NCI-H1092 treated with DMSO at 0.1 percent for 48 hours (cell line): ENCODE measurements at places on chromosomes 12 and 14.
A peak's percentile ranks its signal among the peaks of the same experiment; 100 is the strongest.

GRCh38 chr12:46830731-46831334 is 5.0 kb upstream of the SLC38A4 start:
- no peak for DNase-seq

DNA sequence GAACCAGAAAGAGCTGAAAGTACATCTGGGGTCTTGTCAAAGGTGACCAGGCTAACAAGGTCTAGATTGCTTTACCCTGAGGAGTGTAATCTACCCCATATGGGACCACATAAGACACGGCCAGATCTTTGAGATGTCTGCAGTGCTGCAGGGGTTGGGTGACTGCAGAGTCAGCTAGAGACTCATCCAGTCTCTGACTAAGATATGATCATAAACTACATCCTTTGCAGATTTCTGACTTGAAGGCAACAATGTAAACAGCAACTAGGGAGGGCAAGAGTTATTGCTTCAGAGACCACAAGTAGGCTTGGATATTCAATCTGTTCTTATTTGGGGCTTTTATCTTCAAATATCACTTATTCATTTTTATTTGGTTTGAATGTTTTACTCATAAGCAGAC is 1080.5 kb upstream of the FOXG1 start:
- no peak for DNase-seq

GRCh38 chr14:81311778-81312177 is 88.3 kb downstream of the STON2 start:
- no peak for DNase-seq

DNA sequence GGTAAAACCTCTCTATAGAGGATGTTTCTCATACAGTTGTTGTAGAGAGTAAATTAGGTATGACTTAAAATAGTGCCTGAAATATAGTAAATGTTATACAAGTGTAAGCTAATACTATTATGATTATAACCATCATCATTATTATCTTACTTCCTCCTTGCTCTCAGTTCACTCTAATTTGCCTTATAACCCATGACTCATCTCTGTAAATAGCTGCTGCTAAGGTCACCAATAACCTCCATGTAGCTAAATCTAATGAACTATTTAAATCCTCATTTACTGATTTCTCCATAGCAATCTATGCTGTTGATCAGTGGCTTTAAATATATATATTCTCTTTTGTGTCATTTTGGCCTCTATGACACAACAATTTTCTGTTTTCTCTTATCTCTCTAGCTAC is 109.6 kb downstream of the RMST start:
- no peak for DNase-seq

GRCh38 chr12:65628061-65628460 is 196.2 kb upstream of the HMGA2 start:
- DNase-seq = no peak

DNA sequence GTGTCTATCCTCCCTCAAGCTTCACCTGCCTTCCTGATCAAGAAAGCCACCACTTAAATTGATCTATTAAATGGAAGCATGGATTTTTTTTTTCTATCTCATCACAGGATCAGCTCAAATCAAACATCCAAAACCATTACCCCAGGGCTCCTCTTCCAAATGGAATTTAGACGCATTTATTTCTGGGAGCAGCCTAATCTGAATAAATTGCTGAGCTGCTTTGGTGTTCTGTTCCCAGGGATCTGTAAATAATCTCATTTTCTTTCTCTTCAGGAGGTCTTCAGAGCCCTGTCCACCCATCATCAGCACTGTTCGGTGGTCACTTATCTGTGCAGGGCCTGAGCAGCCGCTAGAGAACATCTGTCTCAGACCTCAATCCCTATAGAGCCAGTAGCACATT is 695.4 kb upstream of the TMEM132C start:
- no peak for DNase-seq

DNA sequence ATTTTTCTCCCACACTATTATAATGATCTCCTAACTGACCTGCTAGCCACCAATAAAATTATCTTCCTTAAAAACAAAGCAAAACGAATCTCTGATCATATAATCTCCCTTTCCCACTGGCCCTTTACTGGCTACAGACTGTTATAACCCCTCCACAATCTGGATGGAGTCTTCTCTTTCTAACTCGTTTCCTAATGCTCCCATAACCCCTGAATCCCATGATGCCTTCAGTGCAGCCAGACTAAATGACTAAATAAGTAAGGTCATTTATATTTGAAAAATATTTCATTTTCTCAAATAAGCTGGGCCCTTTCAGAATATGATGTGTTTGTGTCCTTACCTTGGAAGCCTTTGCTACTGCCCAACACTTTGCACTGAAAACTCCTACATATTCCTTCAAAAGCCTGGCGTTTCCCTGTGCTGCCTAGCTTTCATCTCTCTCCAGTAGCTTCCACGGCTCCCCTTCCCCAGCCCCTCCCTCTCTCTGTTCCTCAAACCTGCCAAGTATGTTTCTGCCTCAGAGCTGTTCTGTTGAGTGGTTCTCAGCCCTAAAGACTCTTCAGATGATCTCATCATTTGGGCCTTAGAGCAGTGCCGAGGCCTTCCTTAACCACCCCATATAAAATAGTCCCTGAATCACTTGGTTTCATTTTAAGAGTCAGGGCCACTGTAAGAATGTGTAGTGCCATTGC is 91.7 kb downstream of the MYRFL start:
- no peak for DNase-seq

- no peak for DNase-seq
These were observed 155.8 kb downstream of the NELL2 start for GRCh38 chr12:44720265-44720664.

DNA sequence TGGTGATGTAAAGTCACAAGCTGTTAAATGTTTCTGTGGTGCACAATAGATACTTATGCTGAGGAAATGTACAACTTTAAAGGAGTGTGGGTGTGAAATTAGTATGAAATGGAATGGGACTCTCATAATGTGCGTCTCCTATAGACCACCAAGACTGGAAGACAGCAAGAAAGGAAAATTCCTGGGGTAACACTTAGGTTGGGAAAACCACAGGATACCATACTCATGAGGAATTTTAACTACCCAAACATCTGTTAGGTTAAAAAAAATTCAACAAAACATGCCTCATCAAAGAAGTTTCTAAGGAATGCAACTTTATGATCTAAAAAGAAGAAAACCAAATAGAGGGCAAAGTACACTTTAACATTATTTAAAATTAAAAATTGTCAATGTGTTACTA is 113.7 kb upstream of the MYF6 start:
- DNase-seq = no peak

DNA sequence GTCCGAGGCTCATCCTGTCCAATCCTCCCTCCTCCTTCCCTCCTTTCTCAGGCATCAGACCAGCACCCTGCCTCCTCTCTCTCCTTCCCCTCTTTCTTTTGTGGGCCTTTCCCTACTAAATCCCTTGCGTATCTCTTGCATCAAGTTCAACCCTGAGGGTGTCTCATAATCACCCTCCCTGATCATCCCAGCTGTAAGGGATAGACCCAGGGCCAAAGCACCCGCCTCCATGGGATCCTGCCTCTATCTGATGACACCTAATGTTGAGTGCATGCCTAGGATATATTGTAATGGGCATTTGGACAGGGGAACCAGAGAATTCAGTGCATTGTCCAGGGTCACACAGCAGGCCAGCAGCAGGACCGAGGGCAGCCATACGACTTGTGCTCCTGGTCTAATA is 84.9 kb downstream of the PHETA1 start:
- DNase-seq = no peak

GRCh38 chr12:41162461-41162860 is 25.7 kb upstream of the PDZRN4 start:
- DNase-seq = no peak

GRCh38 chr12:112796067-112796466 is 4.5 kb downstream of the RPH3A start:
- DNase-seq = no peak

- DNase-seq = no peak
These were observed 179.6 kb downstream of the TMTC2 start for GRCh38 chr12:82866227-82866775.

DNA sequence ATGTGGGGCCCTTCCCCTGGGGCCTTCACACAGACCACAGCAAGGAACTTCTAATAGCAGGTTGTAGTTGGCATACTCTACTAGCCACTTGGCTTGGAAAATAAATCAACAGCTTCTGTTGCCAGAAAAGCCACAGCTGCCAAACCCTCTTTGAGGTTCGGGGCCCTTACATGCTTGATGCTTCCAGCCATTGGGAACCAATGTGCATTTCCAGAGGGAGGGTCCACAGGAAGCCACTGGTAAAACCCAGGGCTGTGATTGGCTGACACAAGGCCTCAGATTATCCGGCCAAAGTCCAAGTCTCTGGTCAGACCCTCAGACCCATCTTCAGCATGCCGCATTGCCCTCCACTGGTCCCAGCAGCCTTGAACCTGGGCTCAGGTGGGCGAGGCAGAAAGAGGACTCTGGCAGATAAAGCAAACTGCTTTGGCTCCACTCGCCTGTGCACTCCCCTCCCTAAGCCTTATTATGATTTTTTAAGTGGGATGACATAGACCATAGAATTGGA is 214.4 kb downstream of the BCL11B start:
- no peak for DNase-seq

- no peak for DNase-seq
These were observed 1.4 kb downstream of the ACAD10 start for GRCh38 chr12:111687255-111687654.

DNA sequence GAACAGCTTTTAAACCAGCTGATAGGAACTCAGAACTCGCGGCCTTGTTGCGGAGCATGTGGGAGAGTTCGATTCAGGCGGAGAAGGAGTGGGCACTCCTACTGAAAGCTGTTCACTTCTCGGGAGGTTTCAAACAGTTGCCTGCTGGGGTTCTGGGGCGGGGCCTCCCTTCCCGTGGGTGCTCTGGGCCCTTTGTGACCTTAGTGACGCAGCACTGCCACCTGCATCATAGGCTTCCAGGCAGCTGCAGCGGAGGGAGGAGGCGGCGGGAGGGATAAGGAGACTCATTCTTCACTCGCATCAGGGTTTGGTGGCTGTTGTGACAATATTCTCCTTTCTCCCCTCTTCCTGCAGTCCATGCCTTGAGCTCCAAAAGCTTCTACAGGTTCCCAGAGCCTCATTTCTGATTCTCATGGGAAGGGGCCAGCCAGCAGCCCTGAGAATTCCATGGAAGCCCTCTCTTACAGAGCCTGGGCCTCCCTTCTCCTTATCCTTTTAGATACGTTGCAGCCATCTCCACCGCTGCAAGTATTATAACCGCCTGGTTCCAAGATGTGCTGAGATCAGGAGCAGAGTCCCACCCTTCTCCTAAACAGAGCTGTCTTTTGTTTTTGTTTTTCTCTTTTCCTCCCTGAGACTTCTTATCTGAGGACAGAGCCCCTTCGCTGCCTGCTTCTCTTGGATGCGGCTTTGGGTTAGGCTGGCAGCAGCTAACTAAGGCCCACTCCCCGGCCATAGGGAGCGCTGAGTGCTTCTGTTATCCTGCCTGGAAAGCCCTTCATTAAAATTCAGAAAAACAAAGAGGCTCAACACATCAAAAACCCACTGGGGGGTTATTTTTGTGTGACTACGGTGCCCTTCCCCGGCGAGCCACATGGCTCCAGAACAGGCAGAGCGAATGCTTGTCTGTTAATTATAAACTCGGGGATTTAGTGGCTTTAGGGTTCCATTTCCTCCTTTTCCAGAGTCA is 67.6 kb upstream of the GPATCH2L start:
- DNase-seq = no peak

GRCh38 chr12:28872654-28873268 is 276.3 kb upstream of the FAR2 start:
- DNase-seq = peak; percentile 15

- DNase-seq = no peak
These were observed 234.9 kb downstream of the FLRT2 start for GRCh38 chr14:85764822-85765221.

- no peak for DNase-seq
These were observed 95.6 kb upstream of the SLC38A2 start for GRCh38 chr12:46468160-46468559.

GRCh38 chr12:124613151-124613585 is 45.8 kb upstream of the NCOR2 start:
- no peak for DNase-seq

- DNase-seq = no peak
These were observed 305.9 kb downstream of the NUAK1 start for GRCh38 chr12:105832806-105833205.

DNA sequence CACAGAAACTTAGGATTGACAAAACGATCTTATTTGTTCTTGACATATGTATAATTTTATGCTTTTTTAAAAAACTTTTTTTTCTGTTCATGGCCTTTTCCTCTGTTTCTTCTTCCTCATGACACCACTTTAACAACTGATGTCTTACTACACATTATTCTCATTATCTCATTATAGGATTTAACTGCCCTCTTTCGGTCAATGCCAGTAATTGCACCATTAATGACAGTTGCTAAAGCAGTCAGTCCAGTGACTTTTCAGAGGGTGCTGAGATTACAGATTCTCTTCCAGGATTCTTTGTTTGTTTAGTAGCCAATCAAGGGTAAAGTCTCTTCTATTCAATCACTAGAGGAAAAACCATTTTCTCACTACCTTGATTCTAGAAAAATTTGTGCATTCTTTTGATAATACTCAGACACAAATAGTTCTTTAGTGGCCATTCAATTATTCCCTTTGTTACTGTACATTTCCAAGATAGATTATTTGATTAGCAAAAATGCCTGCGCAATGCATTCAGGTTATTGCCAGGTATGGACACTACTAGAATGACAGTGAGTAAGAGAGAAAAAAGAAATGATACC is 50.1 kb downstream of the KLRG1 start:
- peak; percentile 22 for DNase-seq

GRCh38 chr14:56137849-56138248 is 19.6 kb downstream of the PELI2 start:
- DNase-seq = no peak

- DNase-seq = peak; percentile 31
These were observed 74.7 kb downstream of the GPR65 start for GRCh38 chr14:88079624-88080023.

DNA sequence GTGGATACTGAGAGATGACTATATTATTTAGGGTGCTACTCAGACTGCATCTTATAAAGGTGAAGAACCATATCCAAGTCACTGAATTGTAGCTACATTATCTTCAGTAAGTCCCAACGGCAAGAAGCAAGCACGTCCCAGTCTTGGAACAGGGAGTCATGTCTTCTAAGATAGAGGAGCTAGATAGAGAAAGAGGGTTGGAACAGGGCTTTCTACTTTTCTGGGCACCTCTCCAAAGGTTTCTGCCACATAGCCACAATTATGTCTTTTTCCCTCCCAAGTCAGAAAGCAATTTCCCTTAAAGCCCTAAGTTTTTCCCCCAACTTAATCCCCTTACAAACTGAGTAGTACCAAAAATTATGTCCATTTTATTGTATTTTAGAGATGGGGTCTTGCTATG is 22.4 kb downstream of the MAPK1IP1L start:
- DNase-seq = peak; percentile 7

DNA sequence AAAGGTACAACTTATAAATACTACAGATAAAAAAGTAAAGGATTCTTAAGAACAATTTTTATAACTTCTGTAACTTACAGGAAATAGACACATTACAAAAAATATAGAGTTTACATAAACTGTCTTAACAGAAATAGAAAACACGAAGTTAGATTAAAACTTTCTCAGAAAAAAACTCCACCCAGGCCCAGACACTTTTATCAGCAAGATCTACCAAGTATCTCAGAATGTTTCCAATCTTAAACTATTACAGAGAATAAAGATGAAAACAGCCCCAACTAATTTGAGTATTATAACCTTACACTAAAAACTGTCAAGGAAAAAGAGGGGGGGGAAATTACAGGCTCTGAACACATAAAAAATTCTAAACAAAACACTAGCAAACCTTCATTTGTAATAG is 8.2 kb downstream of the ZFC3H1 start:
- no peak for DNase-seq
